ENCODE measurements at places on chromosomes 6 and 20.
A peak's percentile ranks its signal among the peaks of the same experiment; 100 is the strongest.

DNA sequence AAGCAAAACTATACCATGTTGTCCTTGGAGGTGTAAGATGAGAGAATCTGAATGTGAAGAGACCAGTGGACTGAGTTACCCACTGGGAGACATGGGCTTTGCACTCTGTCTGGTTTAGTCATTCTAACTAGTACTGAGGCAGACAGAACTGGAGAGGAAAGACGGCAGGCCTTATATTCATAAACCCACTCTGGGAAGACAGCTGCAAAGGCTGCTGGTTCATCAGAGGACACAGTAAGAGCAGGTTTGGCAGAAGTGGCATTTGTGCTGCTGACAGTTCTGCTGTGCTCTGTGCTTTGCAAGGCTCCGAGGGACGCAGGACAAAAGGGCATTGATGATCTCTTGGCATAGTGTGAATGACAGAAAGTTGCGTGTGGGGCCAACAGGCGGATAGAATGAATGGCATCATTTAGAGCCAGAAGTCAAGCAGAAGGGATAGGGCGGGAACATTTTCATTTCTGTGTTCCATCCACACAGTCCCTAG, 142.3 kb upstream of the TENT5A start:
- H3K36me3 ChIP-seq, result no peaks in the 10 kb centered on the region
- DNase-seq, result no peak
- no peaks in the 10 kb centered on the region for H3K27me3 ChIP-seq
- H3K4me3 ChIP-seq, result no peak overlapping the region

GRCh38 chr20:21661488-21662055, 43.9 kb upstream of the PAX1 start:
- H3K27ac ChIP-seq, result no peak overlapping the region
- no peaks in the 10 kb centered on the region for H3K27me3 ChIP-seq
- no peak for DNase-seq
- no peaks in the 10 kb centered on the region for H3K4me1 ChIP-seq

GRCh38 chr20:9329355-9330101, 184.9 kb upstream of the LAMP5 start:
- no peak overlapping the region for H3K27ac ChIP-seq
- H3K4me3 ChIP-seq, result no peak overlapping the region
- no peak for DNase-seq
- no peaks in the 10 kb centered on the region for H3K27me3 ChIP-seq
- H3K36me3 ChIP-seq, result no peaks in the 10 kb centered on the region

DNA sequence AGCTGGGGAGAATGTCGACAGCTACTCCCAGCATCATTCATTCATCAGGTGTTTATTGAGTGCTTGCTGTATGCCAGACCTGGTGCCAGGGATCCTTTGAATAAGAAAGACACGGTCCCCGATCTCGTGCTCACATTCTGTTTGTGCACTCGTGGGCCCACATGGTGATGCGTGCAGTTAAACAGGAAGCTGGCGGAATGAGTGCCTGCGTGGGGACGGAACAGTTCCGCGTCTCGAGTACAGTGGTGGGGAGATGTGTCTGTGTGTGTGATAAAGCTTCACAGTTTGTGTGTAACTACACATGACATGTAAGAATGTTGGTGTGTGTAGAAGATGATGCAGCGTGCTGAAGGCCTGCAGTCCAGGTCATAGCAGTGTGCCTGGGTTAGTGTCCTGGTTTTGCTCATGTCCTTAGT, 6.5 kb downstream of the RBM38 start:
- no peak overlapping the region for H3K4me3 ChIP-seq
- H3K36me3 ChIP-seq, result no peaks in the 10 kb centered on the region
- no peak overlapping the region for H3K27ac ChIP-seq
- H3K27me3 ChIP-seq, result no peaks in the 10 kb centered on the region

DNA sequence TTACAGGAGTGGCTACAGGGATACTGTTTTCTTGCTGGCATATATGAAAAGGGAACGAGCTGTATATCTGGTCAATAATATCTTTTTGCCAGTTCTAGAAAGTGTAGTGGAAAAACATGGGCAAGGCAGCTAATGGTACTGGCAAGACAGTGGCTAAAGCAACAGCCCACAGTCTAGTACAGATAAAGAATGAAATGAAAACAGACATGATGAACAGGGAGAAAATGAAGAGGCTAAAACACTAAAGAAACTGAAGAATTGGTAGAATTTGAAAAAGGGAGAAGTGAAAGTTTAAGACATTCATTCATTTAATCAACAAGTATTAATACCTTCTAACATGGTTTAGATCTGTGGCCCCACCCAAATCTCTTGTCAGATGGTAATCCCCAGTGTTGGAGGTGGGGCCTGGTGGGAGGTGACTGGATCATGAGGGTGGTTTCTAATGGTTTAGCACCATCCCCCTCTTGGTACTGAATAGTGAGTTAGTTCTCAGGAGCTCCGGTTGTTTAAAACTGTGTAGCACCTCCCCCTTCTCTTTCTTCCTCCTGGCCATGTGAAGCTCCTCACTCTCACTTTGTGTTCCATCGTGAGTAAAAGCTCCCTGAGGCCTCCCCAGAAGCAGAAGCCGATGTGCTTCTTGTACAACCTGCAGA, 18.1 kb downstream of the FAM184A start:
- no peak for DNase-seq
- no peaks in the 10 kb centered on the region for H3K27me3 ChIP-seq
- no peaks in the 10 kb centered on the region for H3K36me3 ChIP-seq
- no peak overlapping the region for H3K27ac ChIP-seq
- no peak overlapping the region for H3K4me3 ChIP-seq

DNA sequence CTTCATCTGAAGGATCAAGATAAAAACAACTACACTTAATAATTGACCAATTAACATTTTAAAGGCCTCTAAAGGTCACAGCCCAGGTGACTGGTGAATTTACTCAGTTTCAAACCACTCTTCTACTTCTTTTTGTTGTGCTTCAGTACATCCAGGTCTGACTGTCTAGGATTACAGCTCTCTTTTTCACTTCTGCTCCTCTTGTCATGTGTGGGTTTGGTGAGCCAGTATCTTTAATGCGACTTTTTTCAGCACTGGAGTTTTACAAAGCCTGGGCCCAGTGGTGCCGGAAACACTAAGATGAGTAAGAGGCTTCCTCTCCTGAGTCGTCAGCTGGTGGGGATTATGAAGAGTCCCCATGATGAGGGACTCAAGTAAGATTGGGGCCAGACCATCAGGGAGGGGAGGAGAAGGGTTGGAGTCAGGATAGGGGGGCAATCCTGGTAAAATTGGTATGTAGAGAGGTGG, 27.0 kb downstream of the HECA start:
- no peak overlapping the region for H3K27ac ChIP-seq
- H3K4me1 ChIP-seq, result no peaks in the 10 kb centered on the region
- no peaks in the 10 kb centered on the region for H3K27me3 ChIP-seq
- H3K4me3 ChIP-seq, result no peak overlapping the region
- H3K36me3 ChIP-seq, result peaks cover 2% of the 10 kb centered on the region

GRCh38 chr6:134640229-134640628, 309.7 kb downstream of the ALDH8A1 start:
- H3K36me3 ChIP-seq, result no peaks in the 10 kb centered on the region
- H3K4me1 ChIP-seq, result no peaks in the 10 kb centered on the region
- no peak overlapping the region for H3K4me3 ChIP-seq

DNA sequence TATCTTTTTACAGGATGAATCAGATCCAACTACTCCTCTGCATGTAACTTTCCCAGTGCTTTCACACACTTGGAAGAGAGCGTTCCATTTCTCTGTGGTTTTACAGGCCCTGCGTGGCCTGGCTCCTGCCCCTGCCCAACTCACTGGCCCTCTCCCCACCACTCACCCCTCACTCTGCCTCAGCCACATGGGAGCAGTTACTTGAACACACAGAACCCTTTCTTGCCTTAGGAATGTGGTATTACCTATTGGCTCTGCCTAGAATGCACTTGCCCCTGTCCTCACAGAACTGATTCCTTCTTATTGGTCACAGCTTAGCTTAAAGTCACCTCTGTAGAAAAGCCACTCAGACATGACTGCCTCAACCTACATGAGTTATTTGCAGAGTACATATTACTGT, 108.4 kb downstream of the CRYBG1 start:
- no peak overlapping the region for H3K4me3 ChIP-seq
- no peak overlapping the region for H3K27ac ChIP-seq
- no peak for DNase-seq
- no peaks in the 10 kb centered on the region for H3K4me1 ChIP-seq
- H3K36me3 ChIP-seq, result no peaks in the 10 kb centered on the region
- H3K27me3 ChIP-seq, result no peaks in the 10 kb centered on the region

- peaks cover 7% of the 10 kb centered on the region for H3K4me1 ChIP-seq
- H3K4me3 ChIP-seq, result no peak overlapping the region
- H3K27ac ChIP-seq, result peak overlapping the region; percentile 53
- no peak for DNase-seq
- no peaks in the 10 kb centered on the region for H3K27me3 ChIP-seq
These were observed 363.5 kb downstream of the SYNE1 start for GRCh38 chr6:152273638-152274037.

DNA sequence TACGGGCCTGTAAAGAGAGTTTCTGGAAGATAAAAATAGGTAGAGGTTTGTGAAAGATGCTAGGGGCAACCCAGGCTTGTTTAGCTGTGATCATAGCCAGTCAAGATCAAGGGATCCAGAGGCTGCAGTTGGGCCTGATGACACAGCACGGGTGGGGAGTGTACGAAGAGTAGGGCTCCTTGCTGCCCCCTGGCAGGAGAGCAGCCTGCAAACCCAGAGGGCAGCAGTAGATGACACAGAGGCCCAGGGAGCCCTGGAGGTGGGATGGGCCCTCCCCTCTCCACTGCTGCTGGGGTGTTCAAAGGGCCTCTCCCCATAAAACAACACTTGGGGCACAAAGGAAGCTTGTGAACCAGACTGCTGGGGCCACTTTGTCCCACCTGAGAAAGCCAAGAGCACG, 47.2 kb downstream of the VEGFA start:
- no peak for DNase-seq
- no peak overlapping the region for H3K27ac ChIP-seq
- H3K27me3 ChIP-seq, result no peaks in the 10 kb centered on the region
- H3K36me3 ChIP-seq, result no peaks in the 10 kb centered on the region

- H3K4me1 ChIP-seq, result peaks cover 2% of the 10 kb centered on the region
- no peak overlapping the region for H3K4me3 ChIP-seq
- H3K27ac ChIP-seq, result no peak overlapping the region
- H3K27me3 ChIP-seq, result no peaks in the 10 kb centered on the region
- H3K36me3 ChIP-seq, result no peaks in the 10 kb centered on the region
These were observed 89.4 kb upstream of the ATXN1 start for GRCh38 chr6:16850681-16851026.

DNA sequence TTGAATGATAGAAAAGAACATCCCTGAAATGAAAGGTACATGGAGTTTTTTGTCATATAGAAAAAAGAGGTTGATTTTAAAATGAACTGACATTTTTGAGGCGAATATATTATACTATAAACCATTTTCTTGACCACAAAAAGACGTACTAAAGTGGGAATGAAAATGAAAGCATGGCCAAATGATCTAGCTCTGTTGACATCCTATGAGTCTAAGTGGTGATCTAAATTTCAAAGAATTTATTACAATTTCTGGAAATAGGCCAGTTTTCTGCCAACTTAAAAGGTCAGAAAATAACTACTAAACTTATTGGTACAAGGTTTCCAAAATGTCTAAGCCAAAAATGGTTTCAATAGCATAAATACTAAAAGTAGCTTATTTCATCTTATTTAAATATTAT, 536.8 kb downstream of the EYS start:
- no peaks in the 10 kb centered on the region for H3K4me1 ChIP-seq
- H3K4me3 ChIP-seq, result no peak overlapping the region
- H3K27ac ChIP-seq, result no peak overlapping the region
- DNase-seq, result no peak

- H3K4me1 ChIP-seq, result no peaks in the 10 kb centered on the region
- H3K27me3 ChIP-seq, result no peaks in the 10 kb centered on the region
- H3K36me3 ChIP-seq, result no peaks in the 10 kb centered on the region
- H3K27ac ChIP-seq, result no peak overlapping the region
These were observed 241.6 kb downstream of the TFAP2B start for GRCh38 chr6:51060262-51060762.

DNA sequence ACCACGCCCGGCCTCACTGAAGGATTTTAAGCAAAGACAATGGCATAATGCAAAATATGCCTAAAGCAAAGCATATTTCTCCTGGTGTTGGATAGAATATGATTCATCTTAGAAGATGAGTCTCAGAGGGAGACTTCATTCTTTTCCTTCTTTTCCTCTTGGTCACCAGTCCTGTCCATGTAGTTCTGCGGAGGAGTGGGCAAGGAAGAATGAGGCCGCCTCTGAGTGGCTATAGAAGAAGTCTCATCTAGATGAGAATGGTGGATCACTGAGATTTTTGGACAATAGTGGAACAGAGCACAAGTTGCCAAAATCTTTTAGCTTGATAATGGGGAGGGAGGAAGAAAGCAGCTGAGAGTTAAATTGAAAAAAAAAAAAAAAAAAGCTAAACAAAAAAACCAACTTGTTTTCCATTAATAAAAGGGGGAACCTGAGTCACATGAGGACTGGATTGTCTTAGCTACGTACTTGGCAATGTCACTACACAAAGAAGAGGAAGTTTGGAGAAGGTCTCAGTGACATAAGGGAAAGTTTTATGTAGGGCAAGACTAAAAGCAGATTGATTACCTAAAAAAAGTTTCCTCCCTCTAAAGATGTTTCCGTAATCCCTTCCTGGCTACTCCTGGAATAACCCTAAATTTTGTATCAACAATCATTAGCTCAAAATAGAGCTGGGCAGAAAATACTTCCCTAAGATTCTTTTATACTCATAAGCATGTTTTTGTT, 6.0 kb downstream of the CD83 start:
- no peaks in the 10 kb centered on the region for H3K4me1 ChIP-seq
- DNase-seq, result no peak
- no peak overlapping the region for H3K27ac ChIP-seq
- H3K36me3 ChIP-seq, result no peaks in the 10 kb centered on the region

DNA sequence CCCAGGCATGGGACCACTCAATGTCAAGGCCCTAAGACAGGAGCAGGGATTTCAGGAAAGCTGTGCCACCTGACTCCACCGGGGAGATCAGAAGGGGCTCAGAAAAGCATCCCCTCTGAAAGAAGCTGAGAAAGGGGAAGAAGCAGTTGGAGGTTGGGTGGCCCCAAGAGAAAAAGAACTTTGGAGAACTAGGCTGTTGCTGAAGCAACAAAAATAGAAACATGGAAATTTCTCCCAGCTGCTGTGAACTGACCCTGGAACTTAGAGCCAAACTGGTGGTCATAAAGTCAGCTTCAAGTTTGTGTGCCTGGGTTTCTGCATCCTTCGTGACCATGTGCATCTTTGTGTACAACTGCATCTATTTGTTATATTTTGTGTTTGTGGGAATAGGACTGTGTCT, 534.5 kb downstream of the MAFB start:
- no peaks in the 10 kb centered on the region for H3K4me1 ChIP-seq
- no peaks in the 10 kb centered on the region for H3K27me3 ChIP-seq
- DNase-seq, result no peak

- no peaks in the 10 kb centered on the region for H3K36me3 ChIP-seq
- no peak for DNase-seq
- H3K27me3 ChIP-seq, result no peaks in the 10 kb centered on the region
- H3K4me1 ChIP-seq, result no peaks in the 10 kb centered on the region
These were observed 10.6 kb upstream of the SERINC3 start for GRCh38 chr20:44532259-44532980.

DNA sequence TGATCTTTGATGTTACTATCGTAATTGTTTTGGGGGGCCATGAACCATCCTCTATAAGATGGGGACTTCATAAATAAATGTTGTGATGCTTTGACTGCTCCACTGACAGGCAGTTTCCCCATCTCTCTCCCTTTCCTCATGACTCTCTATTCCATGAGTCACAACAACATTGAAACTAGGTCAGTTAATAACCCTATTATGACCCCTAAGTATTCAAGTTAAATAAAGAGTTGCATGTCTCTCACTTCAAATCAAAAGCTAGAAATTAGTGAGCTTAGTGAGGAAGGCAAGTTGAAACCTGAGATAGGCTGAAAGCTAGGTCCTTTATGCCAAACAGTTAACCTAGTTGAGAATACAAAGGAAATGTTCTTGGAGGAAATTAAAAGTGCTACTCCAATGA, 491.0 kb downstream of the HAO1 start:
- no peaks in the 10 kb centered on the region for H3K36me3 ChIP-seq
- H3K27me3 ChIP-seq, result no peaks in the 10 kb centered on the region
- no peaks in the 10 kb centered on the region for H3K4me1 ChIP-seq
- DNase-seq, result no peak
